ENCODE measurements at places on chromosomes 7 and 10.

- no peak for DNase-seq
Measured at GRCh38 chr7:102842284-102842683, 70.5 kb upstream of the LRRC17 start.

DNA sequence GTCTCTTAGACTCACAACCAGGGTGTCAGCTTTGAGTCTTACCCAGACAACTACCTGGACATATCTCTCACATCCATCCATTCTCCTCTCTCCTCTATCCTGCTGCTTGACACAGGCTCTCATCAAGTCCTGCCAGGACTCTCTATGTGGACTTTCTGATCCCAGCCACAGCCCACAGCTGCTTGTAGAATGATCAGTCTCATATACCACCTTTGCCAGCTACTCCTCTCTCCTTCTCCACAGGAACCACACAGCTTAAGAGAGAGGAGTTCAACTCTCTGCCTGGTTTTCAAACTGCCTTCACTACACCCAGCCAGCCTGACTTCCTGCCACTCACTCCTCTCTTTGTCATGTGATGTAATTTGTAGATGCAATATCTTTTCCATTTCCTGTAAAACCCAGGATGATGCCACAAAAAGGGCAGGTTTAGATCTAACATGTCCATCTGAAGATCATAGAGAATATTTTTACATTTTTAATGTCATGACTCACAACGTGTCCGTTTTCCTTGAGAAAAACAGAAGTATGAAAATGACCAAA is 154.0 kb downstream of the RAB11FIP2 start:
- no peak for DNase-seq

DNA sequence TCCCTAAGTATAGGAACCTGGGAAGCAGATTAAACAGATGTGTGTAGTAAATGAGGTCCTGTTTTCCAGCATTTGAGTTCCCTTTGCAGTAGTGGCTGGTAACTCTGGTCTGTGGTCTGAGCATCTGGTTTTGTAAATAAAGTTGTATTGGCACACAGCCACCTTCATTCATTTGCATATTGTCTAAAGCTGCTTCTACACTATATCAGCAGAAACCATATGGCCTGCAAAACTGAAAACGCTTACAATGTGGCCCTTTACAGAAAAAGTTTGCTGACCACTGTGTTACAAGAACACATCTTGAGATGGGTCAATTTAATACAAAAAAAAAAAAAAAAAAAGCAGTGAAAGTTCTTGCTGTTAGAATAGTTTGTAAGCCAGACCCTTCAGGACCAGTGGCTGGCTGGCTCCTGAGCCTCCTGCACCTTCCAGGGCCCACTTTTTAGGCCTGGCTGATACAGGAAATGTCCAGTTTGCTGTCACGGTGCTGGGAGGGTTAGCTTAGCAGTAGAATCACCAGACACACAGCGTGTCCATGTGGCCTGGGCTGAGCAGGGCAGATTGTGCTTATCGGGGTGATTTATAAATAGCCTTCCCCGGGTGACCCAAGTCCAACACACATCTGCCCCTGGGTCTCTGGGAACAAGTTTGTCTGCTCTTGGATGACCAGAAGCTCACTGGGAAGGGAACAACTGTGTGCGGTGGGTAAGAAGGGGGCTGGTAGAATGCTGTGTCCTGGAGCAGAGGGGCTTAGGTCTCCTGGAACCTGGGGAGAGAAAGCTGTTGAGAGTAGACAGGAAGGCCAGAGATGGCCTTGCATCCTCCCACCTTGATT is 1.4 kb downstream of the C10orf71 start:
- no peak for DNase-seq

DNA sequence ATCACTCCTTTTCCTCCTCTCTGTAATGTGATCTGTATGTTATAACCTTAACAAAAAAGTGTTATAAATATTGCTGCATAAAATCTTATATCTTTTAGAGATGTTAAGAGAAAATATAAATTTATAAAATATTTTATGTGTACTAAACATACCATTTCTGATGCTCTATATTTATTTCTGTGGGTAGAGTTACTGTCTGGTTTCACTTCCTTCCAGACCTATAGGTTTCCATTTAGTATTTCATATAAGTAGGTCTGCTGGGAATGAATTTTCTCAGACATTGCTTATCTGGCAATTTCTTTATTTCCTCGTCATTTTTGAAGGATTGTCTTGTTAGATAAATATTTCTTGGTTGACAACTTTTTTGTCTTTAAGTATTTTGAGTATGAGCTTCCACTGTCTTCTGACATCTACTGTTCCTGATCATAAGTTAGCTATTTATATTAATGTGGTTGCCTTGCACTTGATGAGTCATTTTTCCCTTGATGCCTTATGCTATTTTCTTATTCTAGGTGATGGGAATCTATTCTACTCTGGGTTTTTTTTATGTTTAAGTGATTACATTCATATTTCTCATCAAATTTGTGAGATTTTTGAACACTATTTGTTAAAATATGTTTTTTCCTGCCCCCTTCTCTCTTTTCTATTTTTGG is 11.2 kb upstream of the THSD7A start:
- DNase-seq: no peak

DNA sequence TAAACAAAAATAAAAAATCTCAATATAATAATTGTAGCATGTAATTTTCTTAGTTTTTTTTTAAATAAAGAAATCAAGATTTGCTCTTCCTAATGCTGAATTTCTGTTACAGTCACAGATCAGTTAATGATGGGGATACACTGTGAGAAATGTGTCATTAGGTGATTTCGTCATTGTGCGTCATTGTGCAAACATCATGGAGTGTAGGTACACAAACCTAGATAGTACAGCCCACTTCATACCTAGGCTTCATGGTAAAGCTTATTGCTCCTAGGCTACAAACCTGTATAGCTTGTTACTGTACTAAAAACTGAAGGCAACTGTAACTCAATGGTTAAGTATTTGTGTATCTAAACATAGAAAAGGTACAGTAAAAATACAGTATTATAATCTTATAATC is 74.4 kb upstream of the LSM8 start:
- no peak for DNase-seq

DNA sequence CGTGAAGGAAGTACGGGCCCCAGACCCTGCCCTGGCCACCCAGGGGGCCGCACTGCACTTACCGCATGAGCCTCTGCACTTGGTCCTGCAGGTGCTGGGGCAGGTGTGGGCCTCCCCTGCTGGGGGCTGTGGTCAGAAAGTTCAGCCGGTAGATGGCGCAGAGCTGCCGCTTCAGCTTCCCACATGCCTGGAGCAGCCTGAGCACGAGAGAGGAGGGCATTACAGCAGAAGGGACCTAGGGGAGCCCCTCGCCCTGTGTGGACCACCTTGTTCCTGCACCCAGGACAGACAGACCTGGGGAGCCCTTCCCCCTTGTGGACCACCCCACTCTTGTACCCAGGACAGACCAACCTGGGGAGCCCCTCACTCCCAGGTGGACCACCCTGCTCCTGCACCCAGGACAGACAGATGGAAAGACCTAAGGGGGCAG is 8.7 kb upstream of the PYROXD2 start:
- no peak for DNase-seq

DNA sequence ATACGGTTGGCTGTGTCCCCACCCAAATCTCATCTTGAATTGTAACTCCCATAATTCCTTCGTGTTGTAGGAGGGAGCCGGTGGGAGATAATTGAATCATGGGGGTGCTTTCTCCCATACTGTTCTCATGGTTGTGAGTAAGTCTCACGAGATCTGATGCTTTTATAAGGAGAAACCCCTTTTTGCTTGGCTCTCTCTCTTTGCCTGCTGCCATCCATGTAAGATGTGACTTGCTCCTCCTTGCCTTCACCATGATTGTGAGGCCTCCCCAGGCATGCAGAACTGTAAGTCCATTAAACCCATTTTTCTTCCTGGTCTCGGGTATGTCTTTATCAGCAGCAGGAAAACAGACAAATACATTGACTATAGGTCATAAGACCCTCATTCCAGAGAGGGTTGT is 15.9 kb upstream of the ST8SIA6 start:
- no peak for DNase-seq

- no peak for DNase-seq
Measured at GRCh38 chr10:77939561-77940001, 13.0 kb upstream of the DLG5 start.

- DNase-seq: no peak
Measured at GRCh38 chr10:17510242-17510908, 56.0 kb upstream of the ST8SIA6 start.

DNA sequence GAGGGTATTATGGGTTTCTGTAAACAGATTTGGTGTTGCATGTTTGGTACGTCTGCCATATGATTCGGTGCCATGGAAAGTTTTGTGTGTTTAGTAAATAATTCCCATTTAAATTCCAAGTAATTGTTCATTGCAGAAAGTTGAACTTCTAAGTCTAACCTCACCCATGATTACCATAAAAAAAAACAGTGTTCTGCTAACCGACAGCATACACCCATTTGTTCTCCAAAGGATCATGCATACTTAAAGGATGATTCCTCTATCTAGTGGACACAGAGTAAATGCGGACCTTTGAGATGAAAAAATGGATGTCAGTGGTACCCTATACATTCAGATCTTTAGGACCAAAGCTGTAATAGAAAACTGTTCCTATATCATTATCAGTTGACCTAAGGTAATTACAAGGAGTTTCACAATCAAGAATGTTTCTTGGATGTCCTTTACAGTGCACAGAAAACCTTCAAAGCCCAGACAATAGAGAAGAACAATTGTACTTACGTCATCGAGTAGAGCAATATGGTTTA is 209.9 kb downstream of the CRPPA start:
- DNase-seq: no peak

DNA sequence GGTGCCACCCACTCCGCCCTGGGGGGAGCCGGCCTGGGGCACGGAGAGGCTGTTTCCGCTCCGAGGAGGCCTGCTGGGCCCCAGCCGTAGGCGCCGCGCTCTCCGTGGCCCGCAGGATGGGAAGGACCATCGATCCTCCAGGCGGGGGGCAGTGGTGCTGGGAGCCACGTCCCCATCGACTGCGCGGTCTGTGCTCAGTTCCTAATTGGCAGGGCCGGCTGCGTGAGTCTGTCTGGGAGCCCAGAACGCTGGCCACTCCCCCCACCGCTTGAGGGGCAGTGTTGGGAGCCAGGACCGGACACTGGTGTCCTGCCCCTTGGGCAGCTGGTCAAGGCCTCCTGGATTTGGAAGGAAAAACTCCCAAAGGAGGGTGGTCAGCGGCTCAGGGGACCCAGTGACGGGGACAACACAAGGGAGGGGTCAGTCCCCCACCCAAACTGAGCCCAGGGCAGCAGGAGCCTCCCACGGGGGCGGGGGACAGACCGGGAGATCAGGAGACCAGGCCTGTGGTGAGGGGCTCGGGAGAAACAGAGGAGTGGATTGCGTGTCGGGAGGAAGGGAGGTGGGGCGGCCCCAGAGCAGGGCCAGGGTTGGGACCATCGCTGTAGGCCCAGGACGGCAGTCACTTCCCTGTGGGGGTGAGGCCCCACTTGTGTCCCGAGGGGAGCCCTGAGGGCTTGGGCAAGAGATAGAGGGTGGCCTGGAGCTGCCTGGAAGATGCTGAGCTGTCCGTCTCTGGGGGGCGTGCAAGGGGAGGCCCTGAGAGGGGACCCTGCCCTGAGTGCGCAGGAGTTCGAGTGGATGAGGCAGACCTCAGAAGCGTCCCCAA is 89.0 kb downstream of the UNCX start:
- no peak for DNase-seq

- DNase-seq: no peak
Measured at GRCh38 chr10:5206799-5207198, 10.2 kb downstream of the AKR1C4 start.

DNA sequence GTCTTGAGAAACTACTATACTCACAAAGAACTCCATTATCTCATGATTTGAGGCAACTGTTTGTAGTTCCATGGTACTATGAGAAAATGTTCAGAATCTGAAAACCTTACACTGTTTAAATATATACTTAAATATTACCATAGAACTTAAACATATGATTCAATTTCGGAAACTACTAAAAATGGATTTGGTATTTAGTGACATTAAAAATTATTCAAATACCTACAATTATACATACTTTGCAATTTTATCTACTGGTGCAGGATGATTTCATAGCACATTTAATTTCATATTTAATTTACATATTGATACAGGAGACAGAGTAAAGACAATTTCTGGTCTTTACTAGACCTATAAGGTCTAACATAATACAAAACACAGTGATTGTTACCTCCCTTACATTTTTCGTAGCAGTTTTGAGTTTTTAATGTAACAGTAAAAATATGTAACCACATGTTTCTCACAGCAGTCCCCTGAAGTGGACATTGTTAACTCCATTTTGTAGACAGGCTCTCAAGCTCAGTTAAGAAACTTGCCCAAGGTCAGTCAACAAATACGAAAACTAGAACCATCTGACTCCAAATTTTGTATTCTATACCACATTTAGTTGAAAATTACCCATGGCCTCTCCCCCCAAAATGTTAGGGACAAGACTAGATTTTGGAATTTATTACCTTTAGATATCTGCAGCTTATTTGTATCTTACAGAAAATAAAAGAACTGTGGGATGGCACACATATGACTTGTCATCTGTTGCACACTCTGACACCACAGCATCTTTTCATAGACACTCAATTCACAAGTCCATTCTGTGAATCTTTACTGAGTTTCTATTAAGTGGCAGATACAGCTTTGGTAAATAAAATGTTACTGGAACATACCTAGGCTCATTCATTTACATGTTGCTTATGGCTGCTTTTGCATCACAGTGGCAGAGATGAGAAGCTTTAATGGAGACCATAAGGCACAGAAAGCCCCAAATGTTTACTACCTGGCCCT is 36.8 kb downstream of the MTPN start:
- DNase-seq: no peak

DNA sequence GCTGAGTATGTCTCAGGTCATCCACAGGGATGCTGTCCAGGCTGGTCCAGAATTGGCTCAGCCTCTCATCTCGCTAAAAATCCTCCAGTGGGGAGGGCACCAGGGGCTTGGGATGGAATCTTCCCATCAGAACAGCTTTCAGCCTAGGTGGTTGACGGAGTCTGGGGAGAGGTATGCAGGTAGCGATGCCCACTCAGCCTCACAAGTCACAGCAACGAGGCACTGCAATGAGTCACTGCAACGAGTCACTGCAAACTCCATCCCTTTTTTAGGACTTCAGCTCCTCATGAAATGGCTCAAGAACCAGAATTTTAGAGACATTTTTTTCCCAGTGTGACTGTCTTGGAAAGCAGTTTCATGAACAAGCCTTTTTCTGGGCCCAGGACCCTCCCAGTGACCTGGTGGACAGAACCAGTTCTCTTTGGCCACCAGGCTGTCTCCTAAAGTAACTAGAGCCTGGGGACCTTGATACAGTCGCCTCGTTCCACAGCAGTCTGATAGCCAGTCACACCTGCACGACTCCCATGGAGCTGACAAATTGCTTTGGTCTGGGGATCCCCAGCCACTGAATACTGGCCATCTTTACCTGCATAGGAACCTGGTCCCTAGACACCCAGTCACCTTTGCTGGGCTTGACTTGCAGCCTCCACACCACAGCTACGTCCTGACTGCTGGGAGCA is 41.3 kb upstream of the PPP2R2D start:
- no peak for DNase-seq
